ENCODE measurements at places on chromosomes 4 and X.
A peak's percentile ranks its signal among the peaks of the same experiment; 100 is the strongest.

GRCh38 chr4:41189666-41190065, 24.7 kb downstream of the APBB2 start:
- no peak for DNase-seq

DNA sequence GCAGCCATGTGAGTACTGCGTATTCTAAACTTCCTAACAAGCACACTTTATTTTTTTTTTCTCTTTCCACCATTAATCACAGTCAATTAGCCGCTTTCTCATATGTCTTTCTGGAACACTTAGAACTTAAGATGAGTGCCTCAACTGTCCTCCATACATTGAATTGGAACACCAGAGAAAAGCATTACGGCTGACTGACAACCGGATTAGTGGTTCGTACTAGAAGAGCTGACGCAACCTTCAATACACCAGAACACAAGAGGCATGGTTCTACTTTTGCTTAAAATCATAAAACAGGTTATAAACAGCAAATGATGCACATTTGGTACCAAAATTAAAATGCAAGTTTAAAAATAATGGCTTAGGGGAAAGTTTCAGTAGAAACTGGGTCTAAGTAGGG, 3.3 kb downstream of the TMEM47 start:
- DNase-seq, result no peak

- DNase-seq, result no peak
Observed at GRCh38 chr4:76156635-76157034, 8.4 kb upstream of the NUP54 start.

DNA sequence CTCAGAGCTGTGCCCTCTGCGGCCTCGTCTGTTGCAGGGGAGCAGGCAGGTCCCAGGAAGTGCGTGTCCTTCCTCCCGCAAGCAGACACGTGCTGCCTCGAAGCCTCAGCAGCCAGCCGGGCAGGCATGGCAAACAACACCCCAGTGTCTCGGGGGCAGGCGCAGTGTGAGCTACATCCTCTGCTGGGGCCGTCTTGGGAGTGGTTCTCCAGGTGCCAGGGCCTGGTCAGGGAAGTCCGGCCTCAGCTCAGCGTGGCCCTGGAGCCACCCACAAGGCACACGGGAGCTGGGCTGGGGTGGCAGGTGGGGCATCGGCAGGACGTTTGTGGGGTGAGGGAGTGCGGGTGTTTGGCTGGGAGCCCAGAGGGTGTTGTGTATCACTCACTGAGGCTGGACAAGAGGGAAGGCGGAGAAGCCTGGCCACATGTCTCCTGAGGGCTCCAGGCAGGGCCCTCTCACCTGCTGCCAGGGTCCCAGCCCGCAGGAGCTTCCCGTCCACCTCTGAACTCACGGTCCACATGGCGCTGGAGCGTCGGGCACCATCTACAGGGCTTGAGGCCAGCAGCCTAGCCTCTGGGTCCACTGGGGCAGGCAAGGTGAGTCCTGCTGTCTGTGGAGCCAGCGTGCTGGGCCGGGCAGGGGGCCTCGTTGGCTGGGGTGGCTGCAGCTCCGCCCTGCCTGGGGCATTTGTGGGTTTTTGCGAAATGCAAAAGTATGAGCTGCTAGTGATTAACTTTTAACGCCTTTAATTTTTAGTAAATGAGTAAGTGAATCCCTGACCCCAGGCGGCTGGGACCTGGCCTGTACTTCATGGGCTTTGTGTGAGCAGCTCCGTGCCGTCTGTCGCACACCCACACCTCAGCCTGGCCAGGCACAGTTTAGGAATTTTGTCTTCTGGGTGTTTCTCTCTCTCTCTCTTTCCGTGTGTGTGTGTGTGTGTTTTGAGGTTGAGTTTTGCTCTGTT, 17.3 kb upstream of the UVSSA start:
- no peak for DNase-seq

- no peak for DNase-seq
Observed at GRCh38 chrX:46311581-46312120, 233.6 kb downstream of the ZNF674 start.

GRCh38 chr4:120821977-120822376, 100.5 kb downstream of the PRDM5 start:
- no peak for DNase-seq

- DNase-seq, result no peak
Observed at GRCh38 chrX:154649503-154650220, 3.7 kb downstream of the CTAG2 start.

- no peak for DNase-seq
Observed at GRCh38 chrX:138847930-138848329, 136.4 kb upstream of the FGF13 start.

GRCh38 chr4:105061731-105062130, 84.9 kb upstream of the TET2 start:
- DNase-seq, result no peak

DNA sequence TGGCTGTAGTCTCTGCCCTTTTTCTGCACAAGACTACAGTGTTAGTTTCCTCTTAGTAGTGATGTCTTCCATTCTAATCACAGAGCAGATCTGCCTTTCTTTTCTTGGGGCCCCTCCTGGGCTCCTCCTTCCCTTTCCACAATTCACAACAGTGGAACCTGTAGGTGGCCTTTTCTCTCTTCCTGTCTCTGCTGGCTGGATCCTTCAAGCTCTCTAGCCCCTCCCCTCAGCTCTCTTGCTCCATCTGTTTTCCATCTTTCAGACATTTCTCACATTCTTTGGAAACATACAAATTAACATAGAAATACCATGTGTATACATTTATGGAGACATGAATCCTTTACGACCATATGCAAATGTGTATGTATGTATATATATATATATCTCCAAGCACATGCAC, 304 bp upstream of the SPIN2A start:
- no peak for DNase-seq

DNA sequence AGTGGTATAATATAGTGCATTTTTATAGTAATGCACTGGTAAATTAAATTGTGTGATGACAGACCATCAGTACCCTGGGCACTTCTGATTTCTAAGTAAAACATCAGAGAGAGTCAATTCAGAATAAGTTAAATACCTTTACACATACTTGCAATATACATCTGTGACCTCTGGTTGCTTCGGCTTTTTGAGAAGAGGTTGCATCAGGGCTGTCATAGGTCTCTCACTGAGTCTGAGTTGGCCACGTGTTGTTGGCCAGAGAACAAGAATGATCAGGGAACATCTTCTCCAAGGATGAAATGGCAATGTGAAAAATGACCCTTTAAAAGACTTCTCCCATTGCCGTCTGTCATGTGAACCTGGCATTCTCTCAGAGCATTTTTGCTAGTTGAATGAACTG, 36.9 kb upstream of the PUDP start:
- no peak for DNase-seq

DNA sequence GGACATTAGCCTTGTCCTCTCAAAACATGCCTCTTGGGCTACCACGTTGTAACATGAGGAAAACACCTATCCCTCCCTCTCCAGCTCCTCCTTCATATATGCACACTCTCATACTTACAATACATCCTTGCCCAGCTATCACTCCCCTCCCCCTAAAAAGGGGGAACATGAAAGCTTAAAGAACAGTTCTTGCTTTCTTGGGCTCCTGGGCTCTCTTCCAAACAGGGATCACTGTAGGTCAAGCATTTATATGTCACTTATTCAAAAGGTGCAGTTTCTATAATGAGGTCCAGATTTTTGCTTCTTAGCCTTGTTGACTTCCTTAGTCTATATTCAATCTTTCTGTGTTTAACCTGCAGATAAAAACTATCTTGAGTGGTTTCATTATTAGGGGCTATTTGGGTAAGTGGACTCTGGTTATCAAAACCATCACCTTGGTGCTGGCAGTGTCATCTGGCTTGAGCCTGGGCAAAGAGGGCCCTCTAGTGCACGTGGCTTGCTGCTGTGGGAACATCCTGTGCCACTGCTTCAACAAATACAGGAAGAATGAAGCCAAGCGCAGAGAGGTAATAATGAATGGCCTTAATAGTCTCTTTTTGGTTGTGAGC, 119.4 kb downstream of the AKAP4 start:
- peak; percentile 13 for DNase-seq

DNA sequence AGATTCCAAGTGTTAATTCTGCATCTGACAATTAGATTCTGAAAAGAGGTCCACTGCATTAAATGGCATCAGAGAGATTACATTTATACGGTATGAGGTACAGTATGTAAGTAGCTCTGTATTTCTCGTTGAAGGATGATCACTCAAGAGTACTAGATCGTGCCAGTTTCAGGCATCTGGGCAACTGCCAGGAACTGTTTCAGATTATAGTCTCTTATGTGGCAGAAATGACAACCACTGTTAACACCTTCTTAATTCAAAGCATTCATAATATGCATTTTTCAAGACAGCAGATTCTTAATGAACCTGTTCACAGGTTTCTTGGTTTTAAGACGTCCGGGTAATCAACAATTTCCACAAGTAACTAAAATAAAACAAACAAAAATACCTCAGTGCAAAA, 1.6 kb downstream of the ANKRD50 start:
- DNase-seq, result no peak

DNA sequence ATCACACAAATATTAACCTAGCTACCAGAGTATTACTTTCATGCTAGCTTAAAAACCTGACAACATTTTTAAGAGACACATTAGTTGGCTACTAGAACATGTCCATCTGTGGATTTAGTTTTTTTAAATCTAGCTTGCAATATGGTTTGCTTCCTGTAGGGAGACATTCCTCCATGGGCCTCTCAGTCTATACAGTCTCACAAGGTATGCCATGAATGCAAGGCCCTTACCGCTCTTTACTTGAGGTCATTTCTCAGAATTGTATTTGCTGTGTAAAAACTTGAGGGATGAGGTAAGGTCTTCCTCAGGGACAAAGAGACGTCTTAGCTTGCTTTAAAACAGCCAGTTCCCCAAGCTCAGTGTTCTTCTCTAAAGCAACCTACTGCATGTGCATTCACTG, 26.9 kb downstream of the UBA6 start:
- DNase-seq, result no peak

GRCh38 chr4:144809056-144809640, 163.2 kb downstream of the HHIP start:
- no peak for DNase-seq

- no peak for DNase-seq
Observed at GRCh38 chr4:176464748-176465147, 145.0 kb downstream of the SPCS3 start.

DNA sequence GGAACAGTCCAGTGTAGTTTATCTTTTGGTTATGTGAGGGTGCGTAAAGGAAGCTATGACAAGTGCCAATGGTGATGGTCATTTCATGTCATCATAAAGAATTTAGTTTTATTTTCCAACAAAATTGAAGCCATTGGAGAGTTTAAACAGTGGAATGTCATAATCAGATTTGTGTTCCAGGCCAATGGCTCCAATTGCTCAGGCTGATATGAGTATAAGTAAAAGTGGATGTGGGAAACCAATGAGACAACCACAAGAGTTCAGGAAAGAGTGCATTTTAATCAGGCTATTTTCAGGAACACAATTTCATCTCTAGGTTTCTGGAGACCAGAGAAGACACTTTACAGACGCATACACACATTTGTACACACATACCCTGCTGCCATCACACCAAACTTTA, 20.7 kb downstream of the SPANXC start:
- no peak for DNase-seq

DNA sequence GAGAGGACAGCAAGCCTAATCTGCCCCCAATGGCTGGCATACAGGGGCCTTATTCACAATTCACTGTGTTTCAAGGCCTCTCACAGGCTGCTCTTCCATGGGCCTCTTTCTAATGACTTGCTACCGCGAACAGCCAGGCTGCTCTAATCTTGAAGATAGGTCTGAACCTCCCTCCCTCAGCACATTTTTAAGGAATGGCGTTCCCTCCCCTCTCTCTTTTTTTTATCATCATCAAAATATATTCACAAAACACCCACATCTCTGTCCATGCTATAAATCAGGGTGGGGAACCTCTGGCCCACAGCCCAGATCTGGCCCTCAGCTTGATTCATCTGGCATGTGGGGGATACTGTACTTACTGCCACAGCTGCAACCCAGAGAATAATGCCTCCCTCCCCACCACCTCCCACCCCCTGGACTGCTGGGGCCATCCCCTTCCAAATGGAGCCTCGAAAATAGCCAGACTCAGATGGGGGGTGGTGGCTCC, 76.2 kb upstream of the PLAC1 start:
- no peak for DNase-seq

DNA sequence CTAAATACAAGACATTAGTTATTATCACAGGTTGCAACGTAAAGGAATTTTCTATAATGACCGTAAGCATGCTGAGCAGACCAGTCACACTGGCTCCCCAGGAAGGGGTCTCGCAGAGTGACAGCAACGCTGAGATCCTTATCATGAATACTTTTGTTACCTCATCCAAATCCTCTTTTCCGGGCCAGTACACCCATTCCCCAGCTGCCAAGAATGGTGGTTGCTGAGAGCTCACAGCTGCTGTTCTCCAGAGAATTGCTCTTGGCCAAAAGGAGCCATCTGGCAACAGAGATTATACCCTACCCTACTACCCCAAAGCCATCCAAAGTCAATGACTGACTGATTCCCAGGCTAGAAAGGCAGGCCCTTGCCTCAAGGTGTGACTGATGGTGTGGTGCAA, 91.6 kb downstream of the FUNDC1 start:
- DNase-seq, result no peak

DNA sequence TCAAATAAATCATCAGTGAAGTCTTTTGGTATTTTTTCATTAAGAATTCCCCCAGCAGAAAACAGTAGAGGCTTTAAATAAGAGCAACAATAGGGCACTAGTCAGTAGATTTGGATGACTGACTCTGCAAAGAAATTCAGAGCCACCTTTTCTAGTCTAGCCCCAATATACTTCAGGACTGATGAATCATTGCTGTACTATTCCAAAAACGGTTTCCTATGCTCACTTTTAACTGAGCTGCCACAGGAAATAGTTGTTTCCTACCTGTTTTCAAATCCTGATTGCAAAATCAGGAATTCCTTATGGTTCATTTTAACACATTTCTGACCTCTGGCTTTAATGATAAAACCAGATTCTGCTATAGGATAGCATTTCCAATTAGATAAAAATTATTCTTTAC, 171.6 kb downstream of the NR3C2 start:
- DNase-seq, result no peak

GRCh38 chr4:120348521-120348920, 281.9 kb upstream of the MAD2L1 start:
- no peak for DNase-seq

- no peak for DNase-seq
Observed at GRCh38 chrX:108168961-108169740, 77.6 kb downstream of the ATG4A start.
